Activated CD8-positive, alpha-beta memory T cell treated with anti-CD3 and anti-CD28 coated beads for 1 hour (primary cell): ENCODE measurements at places on chromosomes 2 and 18.

- DNase-seq: no peak
Measured at GRCh38 chr2:67667054-67667908, 270.1 kb downstream of the ETAA1 start.

DNA sequence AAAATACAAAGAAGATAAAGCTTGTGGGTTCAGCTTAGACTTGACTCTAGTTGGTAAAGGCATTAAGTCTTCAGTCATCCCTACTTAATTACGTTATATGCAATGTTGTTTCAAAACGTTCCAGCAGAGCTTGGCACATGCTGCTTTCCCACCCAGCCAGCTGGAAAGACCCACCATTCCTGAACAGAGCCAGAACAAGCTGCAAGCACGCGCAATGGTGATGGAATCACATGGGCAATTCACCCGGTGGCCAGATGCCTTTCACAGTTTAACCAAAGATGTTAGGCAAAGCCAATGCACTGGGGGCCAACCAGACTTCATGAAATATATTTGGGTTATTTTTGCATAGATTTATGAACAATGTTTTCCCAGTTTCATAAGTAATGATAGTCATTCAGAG is 123.4 kb upstream of the CDH20 start:
- no peak for DNase-seq

DNA sequence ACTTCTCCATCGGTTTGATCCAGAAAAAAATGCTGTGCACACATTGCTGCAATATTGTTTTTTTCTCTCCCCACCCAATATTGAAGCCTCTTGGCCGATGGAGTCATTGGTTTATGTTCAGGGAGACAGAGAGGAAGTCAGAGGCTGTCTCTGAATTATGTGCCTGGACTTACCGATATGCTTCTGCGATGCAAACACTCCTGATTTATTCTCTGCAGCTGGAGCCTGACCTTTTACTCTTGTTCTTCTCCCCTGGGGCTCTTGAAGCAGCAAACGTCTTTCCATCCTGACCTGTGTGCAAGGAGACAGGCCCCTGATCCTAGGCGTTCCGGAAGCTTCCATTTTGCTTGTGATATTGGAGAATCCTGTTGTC is 99.6 kb downstream of the PTGR3 start:
- no peak for DNase-seq

DNA sequence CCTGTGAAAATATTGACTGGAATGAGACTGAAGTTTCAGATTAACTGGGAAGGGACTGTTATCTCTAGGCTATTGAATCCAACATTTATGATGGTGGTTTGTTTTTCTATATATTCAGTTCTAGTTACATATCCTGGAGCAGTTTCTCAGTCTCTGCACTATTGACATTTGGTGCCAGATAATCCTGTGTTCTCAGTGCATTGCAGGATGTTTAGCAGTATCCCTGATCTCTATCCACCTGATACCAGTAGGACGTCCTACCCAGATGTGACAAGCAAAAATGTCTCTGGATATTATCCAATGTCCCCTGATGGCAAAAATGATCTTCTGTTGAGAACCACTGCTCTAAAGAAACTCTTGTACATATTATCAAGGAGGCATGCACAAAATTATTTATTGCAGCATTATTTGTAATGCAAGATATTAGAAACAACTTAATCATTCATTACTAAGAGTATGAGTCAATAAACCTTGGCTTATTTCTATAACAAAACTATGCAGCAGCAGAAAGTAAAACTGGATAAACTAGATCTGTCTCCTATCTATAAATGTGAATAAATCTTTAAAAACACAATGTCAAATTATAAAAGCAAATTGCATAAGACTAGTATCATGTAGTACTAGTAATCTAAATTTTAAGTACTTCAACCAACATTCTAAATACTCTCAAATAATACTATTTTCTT is 369.3 kb upstream of the RND3 start:
- DNase-seq: no peak

- no peak for DNase-seq
Measured at GRCh38 chr2:42161444-42161843, 7.7 kb upstream of the EML4 start.

DNA sequence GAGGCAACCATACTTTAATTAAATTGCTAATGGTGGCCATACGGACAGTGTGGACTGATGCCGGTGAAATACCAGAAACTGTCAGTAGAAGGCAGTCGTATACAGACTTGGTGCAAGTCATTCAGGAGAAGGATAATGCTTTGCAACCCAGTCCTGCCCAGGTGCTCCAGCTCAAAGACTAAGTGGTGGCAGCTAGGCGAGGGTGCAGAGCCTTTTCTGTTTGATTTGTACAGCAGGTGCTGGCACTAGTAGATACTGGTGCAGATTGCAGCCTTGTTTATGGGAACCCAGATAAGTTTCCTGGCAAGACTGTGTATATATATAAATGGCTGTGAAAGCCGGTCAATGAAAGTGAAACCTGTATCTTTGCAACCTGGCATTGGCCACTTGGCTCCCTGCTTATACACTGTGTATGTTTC is 208.3 kb upstream of the SYT4 start:
- no peak for DNase-seq

- no peak for DNase-seq
Measured at GRCh38 chr18:76619261-76619620, 124.2 kb upstream of the ZNF516 start.

GRCh38 chr2:151053661-151053990 is 208.0 kb downstream of the RBM43 start:
- no peak for DNase-seq

- no peak for DNase-seq
Measured at GRCh38 chr2:201813996-201814760, 7.8 kb downstream of the CDK15 start.

DNA sequence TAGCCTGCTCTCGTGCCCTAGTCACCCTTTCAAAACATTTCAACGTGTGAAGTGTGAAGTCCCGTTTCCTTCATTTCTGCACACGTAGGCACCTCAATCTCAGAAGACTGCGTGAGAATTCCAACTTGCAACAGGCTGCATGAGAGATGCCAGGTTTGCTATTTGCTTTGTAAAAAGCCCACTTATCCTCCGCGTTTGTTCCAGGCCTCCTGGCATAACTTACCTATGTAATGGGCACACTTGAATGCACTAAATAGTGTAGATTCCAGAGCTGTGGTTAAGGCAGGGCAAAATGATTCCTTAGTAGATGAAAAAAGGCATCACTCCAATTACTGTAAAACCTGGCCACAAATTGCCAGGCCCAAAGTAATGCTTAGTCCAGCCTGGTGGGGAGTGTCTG is 179.6 kb downstream of the INO80D start:
- no peak for DNase-seq

DNA sequence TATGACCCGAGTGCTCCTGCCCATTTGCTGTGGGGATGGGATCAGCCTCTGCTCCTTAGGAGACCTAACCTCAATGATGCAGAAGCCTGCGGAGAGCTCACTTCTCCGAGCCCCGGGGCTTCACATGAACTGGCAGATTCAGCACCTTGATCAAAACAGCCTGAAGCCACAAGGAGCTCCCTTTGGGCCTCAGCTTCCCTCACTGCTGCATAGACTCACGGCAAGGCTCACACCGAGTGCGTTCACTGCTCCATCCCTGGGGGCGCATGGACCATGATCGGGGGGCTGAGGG is 33.0 kb downstream of the CRACDL start:
- DNase-seq: no peak

DNA sequence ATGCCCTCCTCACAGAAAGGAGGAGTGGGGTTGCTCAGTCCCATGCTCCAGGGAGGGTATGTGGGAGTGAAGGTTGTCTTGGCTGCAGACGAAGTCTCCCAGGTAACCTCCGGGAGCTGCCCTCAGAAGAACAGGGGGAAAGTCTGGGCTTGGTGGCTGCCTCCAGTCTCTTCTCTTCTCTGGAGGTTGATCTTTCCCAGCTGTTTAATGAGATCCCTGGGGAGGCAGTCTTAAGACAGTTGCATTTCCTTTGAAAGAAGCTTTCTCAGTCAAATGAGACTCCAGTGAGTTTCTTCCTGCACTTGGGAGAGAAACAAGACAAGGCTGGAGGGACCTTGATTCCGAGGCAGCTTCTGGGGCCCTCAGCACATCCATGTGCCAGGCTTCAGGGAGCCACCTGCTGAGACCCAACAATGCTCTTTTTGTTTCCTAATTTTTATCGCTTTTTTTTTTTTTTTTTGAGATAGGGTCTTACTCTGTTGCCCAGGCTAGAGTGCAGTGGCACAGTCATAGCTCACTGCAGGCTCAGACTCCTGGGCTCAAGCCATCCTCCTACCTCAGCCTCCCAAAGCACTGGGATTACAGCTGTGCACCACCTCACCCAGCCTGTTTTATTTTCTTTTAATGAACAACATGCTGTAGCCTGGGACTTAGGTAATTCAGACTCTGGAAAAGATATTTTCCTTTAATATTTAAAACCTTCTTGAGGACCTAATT is 71.7 kb upstream of the TPO start:
- DNase-seq: no peak

DNA sequence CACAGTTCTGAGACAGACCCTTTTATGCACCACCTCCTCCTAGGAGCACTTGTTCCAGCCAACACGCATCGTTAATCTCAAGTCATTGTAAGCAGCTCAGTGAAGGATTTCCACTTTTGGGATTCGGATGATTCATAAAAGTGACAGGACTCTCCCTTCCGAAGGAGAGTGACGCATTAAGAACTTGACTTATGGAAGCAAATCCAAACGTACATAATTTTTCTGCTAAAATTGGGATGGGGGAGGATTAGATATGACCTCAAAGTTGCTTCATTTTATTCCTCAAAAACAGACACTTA is 165.7 kb downstream of the TWIST2 start:
- DNase-seq: no peak

DNA sequence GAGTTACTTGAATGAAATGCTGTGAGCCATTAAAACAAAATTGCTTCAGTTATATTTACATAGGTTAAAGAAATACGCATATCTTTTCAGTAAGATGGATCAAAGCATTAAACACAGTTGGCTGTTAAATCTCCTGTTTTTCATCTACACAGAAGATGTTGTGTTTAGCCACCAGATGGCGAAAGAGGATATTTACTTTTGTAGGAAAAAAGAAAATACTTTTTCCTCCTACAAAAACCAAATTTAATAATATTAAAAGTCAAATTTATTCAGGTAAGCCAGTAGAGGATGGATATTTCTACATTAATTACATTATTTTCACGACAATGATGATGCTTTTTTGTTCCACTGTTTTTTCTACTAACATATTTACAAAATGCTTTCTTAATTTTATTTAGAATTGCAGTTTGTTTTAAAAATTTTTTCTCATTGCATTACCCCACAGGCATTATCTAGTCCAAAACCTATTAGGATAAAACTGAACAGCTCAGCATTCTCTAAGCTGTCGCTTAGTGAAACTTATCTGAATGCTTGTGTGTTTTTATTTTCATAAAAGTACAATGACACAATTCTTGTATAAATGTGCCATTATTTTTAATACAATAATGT is 173.7 kb downstream of the ASXL3 start:
- DNase-seq: no peak

- no peak for DNase-seq
Measured at GRCh38 chr2:12501469-12502158, 215.1 kb upstream of the TRIB2 start.

- DNase-seq: no peak
Measured at GRCh38 chr2:120590841-120591240, 144.8 kb upstream of the GLI2 start.

GRCh38 chr2:222433332-222434173 is 9.2 kb downstream of the SGPP2 start:
- DNase-seq: no peak

DNA sequence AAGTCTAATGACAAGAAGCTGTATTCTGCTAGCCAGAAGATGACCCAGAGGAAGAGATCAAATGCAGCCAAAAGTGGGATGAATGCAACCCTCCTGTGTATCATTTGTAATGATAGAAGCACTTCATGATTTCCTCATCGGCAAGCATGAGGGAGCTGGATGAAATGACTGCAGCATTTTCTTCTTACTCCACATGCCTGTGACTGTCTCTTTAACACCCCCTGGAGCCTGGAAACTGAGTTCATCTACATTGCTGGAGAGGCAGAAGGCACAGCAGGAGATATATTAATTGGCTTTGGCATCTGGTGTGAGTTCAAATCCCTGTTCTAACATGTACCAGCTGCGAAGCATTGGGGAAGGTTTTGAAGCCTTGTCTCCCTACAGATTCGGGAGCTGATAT is 37.7 kb downstream of the ID2 start:
- no peak for DNase-seq

- DNase-seq: no peak
Measured at GRCh38 chr2:188607501-188607900, 315.8 kb downstream of the GULP1 start.

DNA sequence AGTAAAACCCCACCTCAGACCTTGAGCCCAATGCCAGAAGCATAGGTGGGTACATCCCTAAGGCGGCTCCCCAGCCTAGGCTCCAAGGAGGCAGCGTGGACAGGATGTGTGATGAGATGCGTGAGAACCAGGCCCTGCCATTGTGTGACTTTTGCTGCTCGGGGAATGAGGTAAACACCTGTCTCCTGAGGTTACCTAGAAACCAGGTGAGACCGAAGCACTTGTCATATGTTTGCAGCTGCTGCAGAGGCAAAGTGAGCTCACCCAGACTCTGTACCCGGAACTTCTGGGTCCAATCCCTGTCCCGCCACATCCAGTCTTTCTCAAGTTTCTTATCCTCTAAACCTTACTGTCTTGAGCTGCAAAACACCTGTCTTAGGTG is 3.4 kb downstream of the FBLN7 start:
- no peak for DNase-seq

- no peak for DNase-seq
Measured at GRCh38 chr18:28183418-28184078, 6.6 kb upstream of the CDH2 start.

DNA sequence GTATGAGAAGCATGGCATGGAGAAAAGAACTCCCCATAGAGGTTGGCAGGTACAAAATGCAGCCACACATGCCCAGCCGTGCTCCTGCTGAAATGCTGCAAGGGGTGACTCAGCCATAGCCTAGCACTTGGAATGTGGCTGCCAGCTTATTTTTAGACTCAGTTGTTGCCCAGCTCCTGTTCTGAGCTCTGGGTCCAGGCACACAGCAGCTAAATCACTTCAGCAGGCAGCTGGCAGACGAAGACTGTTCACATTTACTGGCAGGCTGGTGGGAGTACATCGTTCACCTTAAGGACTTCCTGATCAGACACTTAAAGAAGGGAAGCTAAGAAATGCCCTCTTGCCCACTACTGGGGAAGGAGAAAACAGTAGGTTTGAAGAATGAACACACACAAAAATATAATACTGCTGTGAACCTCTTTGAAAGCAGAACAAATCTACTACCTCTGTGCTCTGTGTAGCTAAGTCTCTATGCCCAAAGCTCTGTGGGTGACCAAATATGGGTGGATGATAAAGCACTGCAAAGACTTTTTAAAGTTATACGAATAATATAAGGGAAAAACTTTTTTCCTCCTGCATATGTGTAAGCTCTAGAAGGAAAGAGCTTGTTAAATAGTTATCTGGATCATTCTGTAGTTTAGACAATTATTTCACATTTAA is 146.1 kb downstream of the LNPK start:
- DNase-seq: no peak

DNA sequence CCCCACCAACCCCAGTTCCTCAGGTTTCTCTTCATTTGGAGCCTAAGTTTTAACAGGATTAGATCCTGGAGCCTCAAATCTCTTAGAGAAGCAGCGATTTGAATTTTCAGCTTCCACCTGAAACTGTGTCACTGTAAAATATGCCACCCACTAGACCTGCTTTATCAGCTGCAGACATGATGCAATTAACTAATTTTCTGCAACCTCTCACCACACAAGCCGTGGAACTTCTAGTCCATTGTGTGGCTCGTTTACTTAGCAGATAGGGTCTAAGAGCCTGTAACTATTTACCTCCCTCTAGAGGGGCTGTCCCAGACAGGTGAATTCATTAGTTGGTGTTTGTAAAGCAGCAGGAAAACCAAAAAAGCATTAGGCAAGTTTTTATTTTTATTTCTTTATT is 31.6 kb upstream of the FZD5 start:
- no peak for DNase-seq
